ENCODE measurements at places on chromosomes 12 and 14. TPM values are rescaled to one million over a fixed set of nuclear protein-coding genes. Genes with fewer than 3 reads are reported as not detected.
A peak's percentile ranks its signal among the peaks of the same experiment; 100 is the strongest.

The AKAP3 gene
- 1.9 TPM for total RNA-seq

The IFI27L2 gene
- 23.4 TPM for total RNA-seq

The FOXG1 gene
- total RNA-seq = 0.12 TPM

The LTBR gene
- 6.8 TPM for total RNA-seq

The AJUBA gene
- 55.9 TPM for total RNA-seq

The C12orf54 gene
- not detected for total RNA-seq

The TMEM52B gene
- total RNA-seq = not detected

The CTSG gene
- not detected for total RNA-seq

The ANKRD33 gene
- 1.7 TPM for total RNA-seq

GRCh38 chr14:77641534-77642341, 25.3 kb upstream of the SPTLC2 start:
- DNase-seq = peak; percentile 14

DNA sequence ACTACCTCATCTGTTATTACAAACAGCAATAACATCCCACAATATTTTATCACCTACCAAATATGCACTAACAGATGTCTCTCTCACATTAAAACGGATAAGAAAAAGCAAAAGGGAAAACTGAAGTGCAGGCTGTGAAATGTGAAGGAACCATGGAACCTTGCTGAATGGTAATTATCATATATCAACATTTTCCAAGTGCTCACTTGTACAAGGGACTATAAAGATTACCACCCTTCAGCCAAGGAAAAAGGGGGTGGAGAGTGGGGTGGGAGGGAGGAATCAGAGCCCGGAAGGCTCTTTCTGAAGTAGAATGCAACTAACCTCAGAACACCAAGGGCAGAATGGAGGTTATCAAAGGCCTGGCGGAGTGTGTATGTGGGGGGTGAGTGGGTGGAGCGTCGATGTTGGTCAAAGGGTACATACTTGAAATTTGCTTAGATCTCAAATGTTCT, 1.2 kb downstream of the SNX6 start:
- no peak for DNase-seq

DNA sequence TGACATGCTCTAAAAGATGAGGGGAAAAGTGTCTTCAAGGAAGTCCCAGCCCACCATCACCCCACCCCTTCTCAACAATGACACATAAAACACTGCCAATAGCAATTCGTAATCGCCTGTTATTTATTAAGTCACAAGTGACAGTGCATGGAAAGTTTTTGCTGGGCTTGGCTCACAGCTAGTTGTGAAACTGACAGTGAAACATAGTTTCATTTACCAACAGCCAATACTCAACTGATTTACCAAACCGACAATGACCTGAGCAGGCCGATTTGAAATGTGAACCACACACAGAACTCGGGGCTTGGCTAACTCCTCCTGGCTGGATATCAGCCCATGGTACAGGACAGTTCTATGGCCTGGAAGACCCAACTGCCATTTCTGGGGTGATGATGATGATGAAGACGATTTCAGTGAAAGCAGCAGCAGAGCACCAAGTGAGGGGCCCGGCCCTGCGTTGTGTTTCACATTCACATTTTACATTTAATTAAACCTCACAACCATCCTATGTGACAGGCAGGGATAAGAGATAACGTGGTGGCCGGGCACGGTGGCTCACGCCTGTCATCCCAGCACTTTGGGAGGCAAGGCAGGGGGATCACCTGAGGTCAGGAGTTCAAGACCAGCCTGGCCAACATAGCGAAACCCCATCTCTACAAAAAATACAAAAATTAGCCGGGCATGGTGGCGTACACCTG, 42.7 kb downstream of the CAMKK2 start:
- no peak for DNase-seq

- DNase-seq = peak; percentile 56
These were observed 2.2 kb downstream of the IRF2BPL start for GRCh38 chr14:77026166-77026929.

DNA sequence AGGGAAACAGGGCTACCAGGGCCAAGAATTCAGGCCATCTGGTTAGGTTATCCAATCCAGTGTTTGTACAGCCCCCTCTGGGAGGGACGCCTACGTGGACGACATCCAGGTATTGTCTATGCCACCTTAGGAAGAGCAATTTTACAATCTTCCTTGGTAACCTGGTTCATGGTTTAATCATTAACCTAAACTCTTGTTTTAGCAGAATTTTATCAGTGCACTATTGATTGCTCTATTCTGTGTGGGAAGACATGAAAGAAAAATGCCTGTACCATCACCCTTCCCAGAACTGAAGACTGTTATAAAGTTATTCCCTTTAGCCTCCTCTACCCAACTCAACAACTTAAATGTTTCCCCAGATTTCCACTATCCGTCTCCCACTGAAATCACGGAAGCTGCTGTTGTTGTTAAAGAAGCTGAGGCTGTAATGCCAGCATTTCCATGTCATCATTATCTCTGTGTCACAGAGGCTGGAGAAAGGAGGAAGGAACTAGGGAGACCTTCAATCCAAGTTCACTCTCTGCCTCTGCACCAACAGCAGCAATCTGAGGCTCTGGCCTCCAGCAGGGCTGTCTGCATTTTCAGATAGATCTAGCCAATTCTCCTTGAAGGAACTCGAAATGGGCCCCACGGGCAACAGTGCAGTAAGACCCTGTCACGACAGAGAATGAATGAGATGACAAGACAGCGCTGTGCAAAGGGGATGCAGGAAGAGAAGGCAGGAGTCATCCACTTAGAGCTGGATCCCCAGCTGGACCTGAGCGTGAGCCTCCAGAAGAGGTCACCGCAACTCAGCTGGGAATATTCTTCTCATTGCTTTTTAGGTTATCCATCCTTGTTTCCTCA, 183.4 kb upstream of the GZMB start:
- peak; percentile 30 for DNase-seq

- no peak for DNase-seq
These were observed 14.6 kb downstream of the HEATR5A start for GRCh38 chr14:31405599-31406232.

GRCh38 chr14:70292716-70293115, 66.8 kb downstream of the COX16 start:
- peak; percentile 64 for DNase-seq

- peak; percentile 78 for DNase-seq
These were observed 279.0 kb downstream of the SLC16A7 start for GRCh38 chr12:59874781-59875180.

DNA sequence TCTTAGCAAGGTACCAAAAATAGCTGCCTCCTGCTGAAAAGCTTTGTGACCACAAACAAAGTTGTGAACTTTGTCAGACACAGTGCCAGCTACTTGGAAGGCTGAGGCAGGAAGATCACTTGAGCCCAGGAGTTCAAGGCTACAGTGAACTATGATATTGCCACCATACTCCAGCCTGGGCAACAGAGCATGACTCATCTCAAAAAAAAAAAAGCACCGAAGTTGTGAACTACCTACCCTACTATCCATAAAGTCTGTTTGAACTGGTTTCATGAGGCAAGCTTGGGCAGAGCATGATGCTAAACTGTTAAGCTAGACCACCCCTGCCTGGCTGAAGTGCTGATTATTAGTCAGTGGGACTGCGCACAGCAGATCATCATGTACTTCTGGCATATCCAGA, 75.5 kb downstream of the RAD52 start:
- DNase-seq = no peak

GRCh38 chr14:65491274-65491673, 78.7 kb downstream of the FUT8 start:
- no peak for DNase-seq

DNA sequence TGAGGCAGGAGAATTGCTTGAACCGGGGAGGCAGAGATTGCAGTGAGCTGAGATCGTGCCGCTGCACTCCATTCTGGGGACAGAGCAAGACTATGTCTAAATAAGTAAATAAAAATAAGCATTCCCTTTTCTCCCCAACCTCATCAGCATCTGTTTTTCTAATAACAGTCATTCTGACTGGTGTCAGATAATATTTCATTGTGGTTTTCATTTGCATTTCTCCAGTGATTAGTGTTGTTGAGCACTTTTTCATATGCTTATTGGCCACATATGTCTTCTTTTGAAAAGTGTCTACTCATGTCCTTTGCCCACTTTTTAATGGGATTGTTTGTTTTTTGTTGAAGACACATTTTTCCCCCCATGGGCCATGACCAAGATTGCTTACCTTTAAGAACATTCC, 243.2 kb downstream of the ADAMTS20 start:
- DNase-seq = no peak

DNA sequence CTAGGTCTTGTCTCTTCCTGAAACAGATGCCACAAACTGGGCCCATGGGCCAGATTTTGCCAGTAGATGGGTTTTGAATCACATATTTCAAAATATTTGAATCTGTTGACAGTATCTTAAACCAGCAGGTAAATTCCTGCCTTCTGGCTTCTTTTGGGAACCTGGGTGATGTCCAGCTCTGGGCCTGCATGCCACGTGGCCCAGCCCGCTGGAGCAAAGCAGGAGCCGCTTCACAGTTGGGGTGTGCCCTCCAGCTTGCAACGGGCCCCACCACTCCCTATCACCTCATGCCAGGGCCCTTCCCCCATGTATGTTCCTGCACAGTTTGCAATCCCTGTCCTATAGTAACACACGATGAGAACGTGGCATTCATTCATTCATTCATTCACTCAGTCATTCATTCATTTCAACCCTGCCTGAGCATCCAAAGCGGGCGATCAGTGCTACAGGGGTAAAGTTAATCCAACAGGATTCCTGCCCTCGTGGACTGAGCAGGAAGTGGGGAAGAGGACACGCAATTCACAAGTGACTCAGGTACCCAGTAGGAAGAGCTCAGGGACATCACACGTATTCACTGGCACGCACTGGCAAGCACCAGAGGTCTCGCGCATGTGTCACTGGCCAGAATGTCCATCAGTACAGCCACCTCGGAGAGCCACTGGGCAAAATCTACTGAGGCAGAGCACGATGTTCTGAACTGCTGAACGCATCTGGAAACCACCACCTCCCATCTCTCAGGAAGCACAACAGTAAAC, 27.8 kb downstream of the SCARB1 start:
- DNase-seq = no peak

DNA sequence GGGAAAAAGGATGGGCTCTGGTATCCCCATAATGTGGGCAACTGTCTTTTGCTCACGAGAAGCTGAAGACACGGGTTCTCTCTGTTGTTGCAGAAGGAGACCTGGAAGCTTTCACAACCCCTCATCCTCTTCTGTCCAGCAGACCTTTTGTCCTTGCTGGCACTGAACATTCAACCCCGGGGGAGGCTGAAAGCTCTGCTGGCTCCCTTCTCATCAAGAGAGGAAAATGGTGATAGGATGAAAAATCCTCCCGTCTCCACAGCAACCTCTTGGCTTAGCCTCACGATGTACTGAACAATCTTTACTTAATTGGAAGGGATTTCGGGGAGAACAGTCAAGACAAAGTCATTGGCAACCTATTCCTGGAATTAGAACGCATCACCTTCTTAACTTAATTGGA, 39.0 kb downstream of the ELK3 start:
- DNase-seq = no peak

- no peak for DNase-seq
These were observed 334.8 kb upstream of the FAR2 start for GRCh38 chr12:28814246-28814645.

GRCh38 chr12:108635997-108636808, 2.5 kb upstream of the SELPLG start:
- no peak for DNase-seq

DNA sequence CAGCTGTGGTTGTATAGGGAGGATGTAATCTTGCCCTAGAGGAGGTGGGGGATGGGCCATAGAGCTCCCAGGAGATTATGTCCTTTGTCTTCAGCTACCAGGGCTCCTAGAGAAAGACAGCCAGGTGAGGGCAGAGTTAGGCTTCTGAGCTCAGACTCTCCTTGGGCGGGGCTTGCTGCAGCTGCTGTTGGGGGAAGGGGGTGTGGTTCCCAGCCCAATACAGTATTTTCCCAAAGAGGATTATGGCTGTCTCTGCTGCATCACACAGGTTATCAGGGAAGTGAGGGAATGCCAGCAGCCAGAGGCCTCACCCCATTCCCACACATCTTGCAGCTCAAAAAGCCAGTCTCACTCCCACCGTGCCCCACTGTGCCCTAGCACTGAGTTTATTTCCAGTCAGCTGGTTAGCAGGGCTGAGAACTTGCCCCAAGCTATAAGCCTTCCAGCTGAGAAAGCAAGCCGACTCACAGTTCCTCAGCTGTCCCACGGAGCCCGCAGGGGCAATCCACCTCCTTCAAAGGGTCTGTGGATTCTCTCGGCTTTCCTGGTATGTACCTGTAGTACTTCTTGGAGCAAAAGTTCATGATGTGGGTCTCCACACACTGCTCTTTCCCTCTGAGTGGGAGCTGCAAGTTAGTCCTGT, 217.3 kb upstream of the CPNE8 start:
- DNase-seq = peak; percentile 87

GRCh38 chr12:94073441-94074051, 74.8 kb upstream of the PLXNC1 start:
- DNase-seq = no peak

GRCh38 chr14:91509083-91509877, 830 bp downstream of the PPP4R3A start:
- DNase-seq = peak; percentile 56

DNA sequence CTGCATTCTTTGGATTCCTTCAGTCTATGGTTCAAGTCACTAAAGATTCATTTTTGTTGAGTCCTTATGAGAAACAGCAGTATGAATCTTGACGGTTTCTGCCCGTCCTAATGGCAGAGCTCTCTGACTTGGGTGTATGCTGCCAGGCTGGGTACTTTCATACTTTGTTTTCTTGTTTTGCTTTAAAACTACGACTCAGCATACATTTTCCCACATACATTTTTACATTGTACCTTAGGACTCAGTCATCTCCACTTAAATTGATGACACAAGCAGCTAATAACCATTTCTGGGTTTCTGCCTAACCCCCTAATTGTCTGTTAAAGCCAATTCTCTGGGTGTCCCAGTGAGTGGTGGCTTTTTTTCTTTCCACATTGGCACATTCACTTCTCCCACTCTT, 4.8 kb upstream of the DDX55 start:
- DNase-seq = no peak

DNA sequence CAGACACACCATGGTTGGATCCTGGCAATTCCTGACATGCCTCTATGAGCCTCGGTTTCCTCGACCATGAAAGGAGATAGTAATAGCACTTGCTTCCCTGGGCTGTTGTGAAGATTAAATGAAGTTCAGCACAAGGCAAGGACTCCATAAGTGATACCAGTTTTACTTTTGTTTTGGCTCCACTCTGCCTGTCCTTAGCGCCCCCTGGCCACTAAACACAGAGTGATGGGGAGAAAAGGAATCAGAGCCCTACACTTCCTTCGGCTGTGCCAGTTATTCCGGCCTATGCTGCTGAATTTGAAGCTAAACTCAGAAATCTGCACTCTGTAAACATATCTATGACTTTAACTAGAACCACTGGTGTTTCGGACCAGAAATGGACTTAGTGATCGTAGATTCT, 173.8 kb downstream of the C12orf75 start:
- peak; percentile 35 for DNase-seq

- DNase-seq = peak; percentile 28
These were observed 7.2 kb downstream of the DTD2 start for GRCh38 chr14:31449971-31450610.

DNA sequence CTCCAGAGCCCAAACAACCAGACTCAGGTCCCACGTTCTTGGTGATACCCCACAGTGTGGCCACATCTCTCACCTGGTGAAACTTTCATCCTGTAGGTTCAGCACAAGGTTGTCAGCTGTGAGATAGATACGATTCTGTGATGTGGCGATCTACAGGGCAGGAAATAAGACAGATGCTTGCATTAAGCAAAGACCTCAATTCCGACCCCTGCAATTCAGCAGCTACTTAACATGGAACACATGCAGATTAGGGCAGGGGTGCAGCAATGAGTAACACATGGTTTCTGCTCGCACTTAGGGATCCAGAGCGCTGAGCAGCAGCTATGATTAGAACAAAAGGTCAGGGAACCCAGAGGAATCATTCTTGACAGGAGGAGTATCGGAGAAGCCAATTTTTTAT, 4.1 kb downstream of the PHB2 start:
- no peak for DNase-seq

GRCh38 chr12:80745851-80746505, 29.3 kb downstream of the MYF5 start:
- no peak for DNase-seq
